ENCODE measurements at places on chromosomes 1 and 21.
A peak's percentile ranks its signal among the peaks of the same experiment; 100 is the strongest.

- DNase-seq: no peak
Observed at GRCh38 chr1:93384656-93385055, 38.9 kb downstream of the DR1 start.

GRCh38 chr1:78095593-78095992 lies 49.8 kb downstream of the GIPC2 start:
- no peak for DNase-seq

DNA sequence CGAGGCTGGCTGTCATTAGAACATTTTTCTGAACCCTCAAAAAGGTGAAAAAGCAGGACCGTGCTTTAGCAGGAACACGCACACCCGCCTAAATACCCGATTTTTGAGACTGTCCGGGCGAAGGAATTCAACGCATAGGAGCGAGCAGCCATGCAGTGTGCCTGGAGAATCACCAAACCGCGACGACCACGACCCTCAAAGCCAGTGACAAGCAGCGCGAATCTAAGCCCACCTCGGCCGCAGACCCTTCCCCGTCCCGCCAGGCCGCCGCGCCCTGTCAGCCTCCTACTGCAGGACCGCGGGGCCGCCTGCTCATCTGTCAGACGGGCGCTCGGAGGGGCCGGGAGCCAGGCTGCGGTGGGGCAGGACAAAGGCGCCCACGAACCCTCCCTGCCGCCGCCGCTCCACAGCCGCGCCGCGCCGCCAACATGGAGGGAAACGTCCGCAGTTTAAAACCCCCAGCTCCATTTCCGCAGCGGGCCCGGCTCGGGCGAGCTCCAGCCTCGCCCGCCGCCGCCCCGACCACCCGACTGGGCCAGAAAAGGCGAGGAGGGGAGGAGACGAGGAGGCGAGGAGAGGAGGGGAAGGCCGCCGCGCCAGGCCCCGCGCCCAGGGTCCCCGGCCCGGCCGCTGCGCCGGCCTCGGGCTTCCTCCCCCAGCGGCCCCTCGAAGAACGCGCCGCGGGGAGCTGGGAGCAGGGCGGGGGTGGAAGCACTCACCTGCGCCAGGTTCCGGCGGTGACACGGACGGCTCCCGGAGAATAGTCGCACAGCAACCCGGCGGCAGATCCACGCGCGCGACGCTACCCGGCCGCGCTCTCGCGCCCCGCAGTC lies at the start of gene LBR:
LBR (minus strand) TSS at position 804 of the 833 bp plus-strand sequence. CDS start 3,963 bp downstream, outside the sequence.
- peak; percentile 52 for DNase-seq

- DNase-seq: no peak
Observed at GRCh38 chr21:8993284-8993942, 1528.0 kb upstream of the TPTE start.

GRCh38 chr1:69911301-69911801 lies 294.0 kb downstream of the LRRC40 start:
- DNase-seq: no peak
